ENCODE measurements at places on chromosomes 5 and 9. TPM values are rescaled to one million over a fixed set of nuclear protein-coding genes. Genes with fewer than 3 reads are reported as not detected.

The F2RL2 gene
- not detected for total RNA-seq

The EIF4E1B gene
- 1.1 TPM for total RNA-seq

The EGFLAM gene
- total RNA-seq = 1.1 TPM

The ECM2 gene
- total RNA-seq = not detected

The PCDHB1 gene
- 0.13 TPM for total RNA-seq

The PDE6A gene
- not detected for total RNA-seq

The DNM1 gene
- total RNA-seq = 105 TPM

The TPPP gene
- 1.8 TPM for total RNA-seq

The DYNC2I2 gene
- total RNA-seq = 57.5 TPM

The LCN9 gene
- 1.7 TPM for total RNA-seq

The FAM13B gene
- 15.2 TPM for total RNA-seq

GRCh38 chr9:91163444-91163772, 198.3 kb downstream of the AUH start:
- no peaks in the 10 kb centered on the region for H3K36me3 ChIP-seq
- peaks cover 4% of the 10 kb centered on the region for H3K27me3 ChIP-seq
- H3K4me3 ChIP-seq = no peak overlapping the region
- no peak for DNase-seq
- H3K4me1 ChIP-seq = peaks cover 35% of the 10 kb centered on the region
- no peak overlapping the region for H3K27ac ChIP-seq

GRCh38 chr5:178117923-178118701, 4.8 kb downstream of the N4BP3 start:
- H3K27me3 ChIP-seq = no peaks in the 10 kb centered on the region
- DNase-seq = no peak
- H3K4me1 ChIP-seq = peaks cover 53% of the 10 kb centered on the region

- DNase-seq = no peak
- no peaks in the 10 kb centered on the region for H3K27me3 ChIP-seq
- H3K4me3 ChIP-seq = peak overlapping the region; percentile 66
- H3K36me3 ChIP-seq = no peaks in the 10 kb centered on the region
- H3K27ac ChIP-seq = peak overlapping the region; percentile 54
Observed at GRCh38 chr5:108382784-108383330, 959 bp upstream of the FBXL17 start.

DNA sequence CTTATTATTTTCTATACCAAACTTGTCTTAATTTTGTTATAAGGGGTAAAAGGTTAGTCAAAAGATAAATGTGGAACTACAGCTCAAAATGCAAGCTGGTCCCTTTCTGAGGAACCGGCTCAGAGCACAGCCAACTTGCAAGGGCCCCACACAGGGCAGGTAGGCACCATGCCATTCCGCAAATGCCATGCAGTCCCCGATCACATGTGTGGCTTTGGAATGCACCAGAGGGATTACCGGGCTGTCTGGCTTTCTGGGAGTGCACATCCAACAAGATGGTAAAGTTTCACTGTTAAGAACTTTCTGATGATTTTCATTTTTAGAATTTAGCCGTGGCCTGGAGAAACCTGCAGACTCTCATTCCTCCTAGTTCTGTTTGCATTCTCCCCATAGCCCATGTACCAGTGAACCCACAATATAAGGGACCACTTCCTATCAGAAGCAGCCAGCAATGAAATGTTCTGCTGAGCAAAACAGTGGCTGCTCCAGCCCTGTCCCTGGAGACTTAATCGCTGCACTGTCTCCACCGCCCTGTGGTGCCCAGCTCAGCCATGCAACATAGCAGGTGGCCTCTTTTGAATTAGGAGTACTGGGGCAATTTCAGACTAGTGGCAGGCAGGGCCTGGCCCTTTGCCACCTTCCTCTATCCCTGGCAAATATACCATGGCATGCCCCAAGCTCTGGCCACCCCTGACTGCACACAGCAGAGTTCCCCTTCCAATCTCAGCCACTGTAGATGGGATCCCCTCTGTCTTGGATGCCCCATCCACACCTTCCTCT, 11.4 kb downstream of the SHB start:
- no peak overlapping the region for H3K27ac ChIP-seq
- H3K36me3 ChIP-seq = no peaks in the 10 kb centered on the region
- H3K4me1 ChIP-seq = peaks cover 56% of the 10 kb centered on the region
- H3K4me3 ChIP-seq = no peak overlapping the region

DNA sequence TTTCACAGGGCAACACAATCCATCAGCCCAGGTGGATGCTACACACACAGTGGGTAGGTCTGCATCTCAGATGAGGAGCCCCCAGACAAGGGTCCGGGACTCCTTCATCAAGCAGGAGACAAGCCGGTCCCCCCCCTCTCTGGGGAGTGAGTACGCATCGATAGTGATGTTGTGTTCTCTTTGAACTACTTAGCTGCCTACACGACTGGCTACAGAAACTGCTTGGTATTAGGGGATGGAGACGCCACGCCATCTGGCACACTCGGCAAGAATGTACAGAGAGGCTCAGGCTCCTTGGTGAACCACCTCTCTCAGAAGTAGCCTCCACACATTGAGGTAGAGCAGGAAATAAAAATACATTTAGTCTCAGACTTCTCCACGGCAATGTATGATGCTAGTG, 179.8 kb downstream of the CNTNAP3 start:
- no peak overlapping the region for H3K4me3 ChIP-seq
- peaks cover 2% of the 10 kb centered on the region for H3K4me1 ChIP-seq
- H3K27ac ChIP-seq = no peak overlapping the region
- DNase-seq = no peak

GRCh38 chr5:33330992-33331391, 109.8 kb upstream of the TARS1 start:
- H3K4me3 ChIP-seq = no peak overlapping the region
- H3K4me1 ChIP-seq = peaks cover 5% of the 10 kb centered on the region
- no peak for DNase-seq
- no peaks in the 10 kb centered on the region for H3K36me3 ChIP-seq
- H3K27me3 ChIP-seq = no peaks in the 10 kb centered on the region

- peaks cover 43% of the 10 kb centered on the region for H3K36me3 ChIP-seq
- no peak overlapping the region for H3K27ac ChIP-seq
- DNase-seq = no peak
Observed at GRCh38 chr5:1484730-1485578, 38.8 kb downstream of the LPCAT1 start.

DNA sequence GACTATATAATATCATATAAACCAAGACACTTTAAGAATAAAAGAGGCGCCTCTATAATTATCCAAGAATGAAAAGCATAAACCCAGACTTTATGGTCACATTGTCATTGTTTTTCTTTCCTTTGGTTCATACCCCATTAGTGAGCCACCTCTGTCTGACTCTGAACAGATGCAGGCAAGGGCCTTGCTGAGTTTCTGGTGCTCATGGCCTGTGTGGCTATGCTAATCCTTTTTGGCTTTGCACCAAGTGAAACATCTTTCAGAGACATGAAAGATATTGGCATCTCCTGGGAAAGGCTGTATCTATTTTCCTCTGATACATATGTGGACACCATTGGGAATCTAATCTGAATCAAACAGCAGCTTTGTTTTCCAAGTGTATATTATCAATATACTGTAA, 222.5 kb downstream of the CHSY3 start:
- no peak overlapping the region for H3K4me3 ChIP-seq
- H3K27ac ChIP-seq = no peak overlapping the region

- no peak overlapping the region for H3K4me3 ChIP-seq
- H3K4me1 ChIP-seq = peaks cover 4% of the 10 kb centered on the region
Observed at GRCh38 chr5:32538031-32538547, 47.3 kb upstream of the SUB1 start.

GRCh38 chr5:1771149-1772065, 28.2 kb downstream of the MRPL36 start:
- no peak for DNase-seq
- no peaks in the 10 kb centered on the region for H3K36me3 ChIP-seq
- no peak overlapping the region for H3K27ac ChIP-seq
- H3K27me3 ChIP-seq = no peaks in the 10 kb centered on the region
- no peak overlapping the region for H3K4me3 ChIP-seq

DNA sequence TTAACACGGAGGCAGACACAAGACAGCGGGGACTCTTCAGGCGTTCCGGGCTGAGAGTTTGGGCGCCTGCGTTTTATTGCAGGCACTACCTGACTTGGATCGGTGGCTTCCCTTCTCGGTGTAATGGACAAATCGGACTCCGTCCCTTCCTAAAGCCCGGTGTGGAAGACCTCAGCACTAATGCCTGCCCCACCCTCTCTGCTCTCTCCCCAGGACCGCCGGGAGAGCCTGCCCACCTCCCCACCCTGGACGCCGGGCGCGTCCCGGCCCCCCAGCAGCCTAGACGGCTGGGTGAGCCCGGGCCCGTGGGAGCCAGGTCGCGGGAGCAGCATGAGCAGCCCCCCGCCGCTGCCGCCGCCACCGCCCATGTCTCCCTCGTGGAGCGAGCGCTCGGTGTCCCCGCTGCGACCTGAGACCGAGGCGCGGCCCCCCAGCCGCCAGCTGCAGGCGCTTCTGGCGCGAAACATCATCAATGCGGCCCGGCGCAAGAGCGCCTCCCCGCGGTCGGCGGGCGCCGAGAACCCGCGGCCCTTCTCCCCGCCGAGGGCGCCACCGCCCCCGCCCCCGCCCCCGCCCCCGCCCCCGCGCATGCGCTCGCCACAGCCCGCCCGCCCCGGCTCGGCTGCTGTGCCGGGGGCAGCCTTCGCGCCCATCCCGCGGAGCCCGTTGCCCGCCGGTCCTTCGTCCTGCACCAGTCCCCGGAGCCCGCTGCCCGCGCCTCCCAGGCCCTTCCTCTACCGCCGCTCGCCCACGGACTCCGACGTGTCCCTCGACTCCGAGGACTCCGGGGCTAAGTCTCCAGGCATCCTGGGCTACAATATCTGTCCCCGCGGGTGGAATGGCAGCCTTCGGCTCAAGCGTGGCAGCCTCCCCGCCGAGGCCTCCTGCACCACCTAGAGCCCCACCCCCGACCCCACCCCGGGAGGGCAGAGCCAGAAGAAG, 4.6 kb upstream of the MYOZ3 start:
- DNase-seq = peak; percentile 82
- peak overlapping the region; percentile 76 for H3K27ac ChIP-seq
- peaks cover 12% of the 10 kb centered on the region for H3K27me3 ChIP-seq
- no peaks in the 10 kb centered on the region for H3K36me3 ChIP-seq
- peak overlapping the region; percentile 73 for H3K4me3 ChIP-seq

GRCh38 chr9:106879439-106879882, 16.5 kb downstream of the ZNF462 start:
- H3K27me3 ChIP-seq = no peaks in the 10 kb centered on the region
- no peak overlapping the region for H3K4me3 ChIP-seq
- no peak for DNase-seq
- H3K27ac ChIP-seq = no peak overlapping the region
- peaks cover 95% of the 10 kb centered on the region for H3K4me1 ChIP-seq

GRCh38 chr9:5773324-5773999, 59.5 kb downstream of the ERMP1 start:
- H3K27ac ChIP-seq = no peak overlapping the region
- H3K36me3 ChIP-seq = peaks cover 45% of the 10 kb centered on the region
- DNase-seq = no peak
- no peaks in the 10 kb centered on the region for H3K27me3 ChIP-seq
- H3K4me3 ChIP-seq = no peak overlapping the region

DNA sequence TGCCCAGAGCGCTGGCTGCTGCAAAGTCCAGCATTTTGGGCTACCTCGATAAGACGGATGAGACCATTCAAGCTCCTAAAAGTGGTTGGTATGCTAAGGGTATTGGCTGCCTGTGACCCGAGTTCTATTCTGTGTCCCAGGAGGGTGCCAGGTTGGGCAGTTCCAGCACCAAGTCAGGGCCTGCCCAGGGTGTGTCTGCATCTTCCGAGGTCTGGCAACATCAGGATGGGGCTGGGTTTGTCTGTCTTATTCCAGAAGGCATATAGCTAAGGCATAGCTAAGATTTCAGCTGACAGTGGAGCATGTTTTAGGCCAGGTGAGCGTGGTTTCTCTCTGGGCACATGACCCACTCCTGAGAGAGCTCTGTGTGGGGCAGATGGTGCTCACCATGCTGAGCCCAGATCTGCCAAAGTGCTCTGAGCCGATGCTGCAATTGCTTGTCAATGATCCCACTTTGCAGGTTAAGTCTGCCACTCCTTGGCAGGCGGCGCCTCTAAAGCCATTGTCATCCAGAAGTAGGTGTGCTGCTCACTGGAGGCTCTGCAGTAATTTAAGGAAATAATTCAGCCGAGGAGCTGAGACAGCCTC, 7.8 kb downstream of the SLC9A3 start:
- DNase-seq = no peak
- no peak overlapping the region for H3K4me3 ChIP-seq
- H3K4me1 ChIP-seq = peaks cover 3% of the 10 kb centered on the region
- H3K27me3 ChIP-seq = peaks cover 36% of the 10 kb centered on the region

DNA sequence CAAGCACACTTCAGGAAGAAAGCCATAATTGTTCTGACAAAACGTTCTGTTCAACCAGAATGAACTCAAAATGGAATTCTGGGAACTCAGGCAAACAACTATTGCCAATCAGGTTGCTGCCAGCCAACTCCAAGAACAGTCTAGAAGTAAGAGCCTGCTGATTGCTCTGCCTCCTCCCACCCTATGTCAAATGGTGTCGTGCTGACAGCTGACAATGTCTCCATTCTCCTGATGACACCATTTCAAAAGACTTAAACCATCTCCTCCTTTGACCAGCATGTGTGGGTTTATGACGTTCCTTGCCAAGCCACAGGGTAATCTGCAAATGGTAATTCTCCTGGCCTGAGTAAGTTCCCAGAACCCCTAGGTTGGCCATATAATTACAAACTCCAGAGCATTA, 21.9 kb upstream of the PLIN2 start:
- no peaks in the 10 kb centered on the region for H3K27me3 ChIP-seq
- DNase-seq = no peak

- H3K27me3 ChIP-seq = no peaks in the 10 kb centered on the region
- H3K4me1 ChIP-seq = no peaks in the 10 kb centered on the region
- peaks cover 15% of the 10 kb centered on the region for H3K36me3 ChIP-seq
- no peak overlapping the region for H3K27ac ChIP-seq
- no peak overlapping the region for H3K4me3 ChIP-seq
- DNase-seq = no peak
Observed at GRCh38 chr5:60417500-60418181, 282.3 kb downstream of the DEPDC1B start.

DNA sequence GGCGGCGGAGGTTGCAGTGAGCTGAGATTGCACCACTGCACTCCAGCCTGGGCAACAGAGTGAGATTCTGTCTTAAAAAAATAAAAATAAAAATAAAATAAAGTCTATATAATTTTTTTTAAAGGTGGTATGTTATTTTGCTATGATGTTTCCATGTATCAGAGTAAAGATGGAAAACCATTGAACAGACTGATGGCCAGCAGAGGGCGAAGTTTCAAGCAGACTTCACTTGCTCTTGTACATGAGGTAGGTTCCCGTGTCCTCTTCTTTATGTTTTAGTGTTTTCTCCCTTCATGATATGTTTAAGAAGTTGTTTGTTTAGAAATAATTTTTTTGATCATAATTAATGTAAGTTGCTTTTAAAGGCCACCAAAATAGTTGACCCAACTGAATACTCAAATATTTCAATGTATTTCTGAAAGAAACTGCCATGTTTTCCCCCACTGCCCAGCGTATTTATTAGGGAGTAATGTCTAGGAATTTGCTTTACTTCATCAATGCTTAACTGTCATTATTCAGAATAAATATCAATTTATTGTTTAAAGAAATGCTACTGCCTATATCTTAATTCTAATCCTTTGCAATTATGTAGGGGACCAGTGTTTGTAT, 146.4 kb downstream of the HACD4 start:
- DNase-seq = peak; percentile 65
- H3K4me3 ChIP-seq = no peak overlapping the region
- no peaks in the 10 kb centered on the region for H3K4me1 ChIP-seq
- H3K27me3 ChIP-seq = no peaks in the 10 kb centered on the region
- H3K27ac ChIP-seq = no peak overlapping the region

Data from WTC11 (cell line).